ENCODE measurements at places on chromosomes 1 and 21.

GRCh38 chr1:51519865-51520699 is 1.0 kb upstream of the EPS15 start:
- DNase-seq = no peak

DNA sequence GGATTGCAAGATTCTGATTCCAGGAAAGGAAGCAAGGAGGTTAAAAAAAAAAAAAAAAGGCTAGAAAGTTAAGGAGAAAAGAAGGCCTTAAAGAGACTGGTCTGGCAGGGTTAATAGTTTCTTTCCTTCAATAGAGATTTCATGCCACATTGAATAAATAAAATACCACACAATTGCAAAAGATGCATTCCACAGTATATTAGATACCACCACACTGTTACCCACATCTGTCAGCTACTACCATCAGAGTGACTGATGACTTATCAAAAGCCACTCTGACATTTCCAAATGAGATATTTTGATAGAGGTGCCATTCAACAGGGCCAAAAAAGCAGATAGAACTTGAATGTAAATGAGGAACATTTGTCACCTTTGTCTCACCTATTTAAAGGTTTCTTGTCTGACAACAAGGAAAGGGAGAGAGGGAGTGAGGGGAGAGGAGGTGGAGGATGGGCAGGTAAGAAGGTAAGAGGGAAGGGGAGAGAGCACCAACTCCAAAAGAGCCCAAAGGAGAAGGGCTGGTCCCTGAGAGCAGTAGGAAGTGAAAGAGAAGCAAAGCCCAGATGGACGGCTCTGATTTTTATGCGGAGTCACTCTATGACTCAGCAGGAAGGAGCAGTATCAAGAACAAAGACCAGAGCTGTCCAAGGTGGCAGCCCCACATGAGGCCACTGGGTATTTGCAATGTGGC is 38.3 kb downstream of the LRRN2 start:
- peak; percentile 3 for DNase-seq

GRCh38 chr1:224433041-224433691 is 1.4 kb downstream of the WDR26 start:
- no peak for DNase-seq

- DNase-seq = no peak
These were observed 180.3 kb upstream of the C8B start for GRCh38 chr1:57146100-57146499.

- DNase-seq = no peak
These were observed 8.4 kb upstream of the IVNS1ABP start for GRCh38 chr1:185325413-185325812.

- no peak for DNase-seq
These were observed 24.9 kb upstream of the ATF3 start for GRCh38 chr1:212583643-212584042.

- no peak for DNase-seq
These were observed 7.0 kb upstream of the GPR88 start for GRCh38 chr1:100530880-100531487.

DNA sequence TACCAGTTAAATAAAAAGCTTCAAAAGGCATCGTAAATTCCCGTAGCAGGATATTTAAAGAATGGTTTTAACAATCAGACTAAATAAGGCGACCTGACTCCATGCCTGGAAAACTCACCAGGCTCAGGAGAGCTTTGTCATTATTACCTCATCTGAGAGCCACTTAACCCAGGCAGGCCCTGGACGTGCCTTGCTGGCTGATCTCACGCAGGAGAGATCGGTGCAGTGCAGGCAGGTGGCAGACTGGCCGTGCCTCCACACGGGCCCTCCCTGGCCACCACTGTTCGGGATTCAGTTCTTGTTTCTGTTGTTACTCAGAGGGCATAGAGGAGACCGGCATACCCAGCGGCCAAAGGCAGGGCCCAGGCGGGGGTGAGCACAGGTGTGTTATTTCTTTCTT is 6.4 kb downstream of the MT1HL1 start:
- DNase-seq = no peak

DNA sequence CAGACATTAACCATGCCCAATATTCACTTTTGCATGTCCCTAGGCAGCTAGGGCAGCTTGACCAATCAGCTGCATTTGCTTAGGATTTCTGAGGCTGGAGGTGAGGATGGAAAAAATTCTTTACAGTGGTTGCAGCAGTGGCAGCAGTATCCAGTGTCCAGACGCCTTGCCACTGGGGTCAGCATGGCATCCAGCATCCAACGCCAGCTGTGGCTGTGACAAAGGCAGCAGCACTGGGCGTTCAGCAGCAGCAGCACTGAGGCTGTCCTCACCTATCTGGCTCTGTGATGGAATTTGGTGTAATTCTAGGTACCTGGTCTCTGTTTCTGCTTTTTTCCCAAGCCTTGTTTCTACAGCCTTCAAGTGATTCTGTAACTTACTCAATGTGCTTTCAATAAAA is 15.5 kb downstream of the RHBDL2 start:
- DNase-seq = no peak

- DNase-seq = no peak
These were observed 40.0 kb downstream of the CDCP2 start for GRCh38 chr1:54112705-54113368.

GRCh38 chr1:216330262-216330661 is 93.0 kb downstream of the USH2A start:
- no peak for DNase-seq

DNA sequence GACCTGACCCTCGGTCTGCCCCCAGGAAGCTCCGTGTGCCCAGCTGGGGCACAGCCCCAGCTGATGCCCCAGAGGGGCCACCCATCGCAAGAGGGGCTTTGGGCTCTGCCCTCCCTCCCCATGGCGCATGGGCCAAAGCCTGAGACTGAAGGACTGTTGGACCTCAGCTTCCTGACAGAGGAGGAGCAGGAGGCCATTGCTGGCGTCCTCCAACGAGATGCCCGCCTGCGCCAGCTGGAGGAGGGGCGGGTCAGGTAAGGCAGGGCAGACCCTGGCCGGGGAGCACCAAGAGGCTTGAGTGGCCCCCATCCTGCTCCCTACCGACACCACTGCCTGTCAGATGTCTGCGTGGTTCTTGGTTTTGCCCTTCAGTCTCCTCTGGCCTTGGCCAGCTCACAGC is 3.5 kb downstream of the SYTL1 start:
- no peak for DNase-seq

DNA sequence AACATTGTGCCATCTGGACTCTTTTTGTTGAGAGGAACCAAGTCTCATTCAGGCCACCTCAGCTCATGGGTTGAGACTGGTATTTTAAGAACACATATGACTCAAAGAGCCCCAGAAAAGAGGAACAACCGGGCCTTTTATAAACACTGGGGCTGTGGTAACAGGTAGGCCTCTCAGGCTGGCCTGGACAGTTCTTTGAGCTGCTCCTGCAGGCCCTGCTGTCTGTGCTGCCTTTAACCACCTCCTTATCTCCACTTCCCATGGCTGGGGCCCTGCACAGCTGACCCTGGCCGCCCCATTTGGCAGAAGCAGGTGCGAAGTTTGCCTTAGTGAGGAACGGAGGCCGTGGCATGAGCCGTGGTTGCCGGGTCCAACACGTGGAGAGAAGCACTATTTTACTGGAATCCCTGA is 163.3 kb downstream of the RHOU start:
- DNase-seq = no peak

GRCh38 chr21:34598931-34599400 is 15.9 kb downstream of the RCAN1 start:
- no peak for DNase-seq

DNA sequence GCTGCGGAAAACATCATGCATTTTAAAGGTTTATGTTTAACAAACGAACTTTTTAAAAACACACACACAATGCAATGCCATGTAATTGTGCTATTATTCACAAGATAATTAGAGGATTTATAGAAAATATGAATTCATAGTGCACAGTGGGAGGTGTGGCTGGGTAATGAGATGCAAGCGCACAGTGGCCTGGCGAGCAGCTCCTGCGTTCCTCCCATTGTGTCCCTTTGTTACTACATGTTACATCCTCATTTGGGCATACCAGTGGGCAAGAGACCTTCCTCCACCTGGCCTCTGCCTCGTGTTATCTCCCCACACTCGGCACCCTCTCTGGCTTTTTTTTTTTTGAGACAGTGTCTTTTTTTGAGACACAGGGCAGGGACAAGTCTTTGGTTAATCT is 30.0 kb upstream of the TENT5B start:
- DNase-seq = no peak

DNA sequence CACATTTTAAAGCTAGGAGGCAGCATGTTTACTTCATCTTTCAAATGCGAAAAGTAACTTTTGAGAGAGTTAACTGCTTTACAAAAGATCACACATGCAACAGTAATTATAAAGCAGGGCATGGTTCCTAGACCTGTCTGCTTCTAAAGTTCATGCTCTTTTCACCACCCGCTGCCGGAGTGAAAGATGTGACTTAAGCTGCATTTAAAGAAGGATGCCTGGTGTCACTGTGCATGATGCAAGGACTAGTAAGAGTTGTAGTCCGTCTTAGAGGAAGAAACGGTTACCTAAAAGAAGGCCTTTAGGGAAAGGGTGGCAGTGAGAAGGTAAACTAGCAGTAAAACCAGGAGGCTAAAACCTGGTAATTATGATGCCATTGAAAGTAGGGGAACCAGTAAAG is 1689.1 kb downstream of the KCNT2 start:
- no peak for DNase-seq

- no peak for DNase-seq
These were observed 9.0 kb downstream of the EPHX4 start for GRCh38 chr1:92038695-92039346.

GRCh38 chr1:189336115-189337100 is 1141.3 kb downstream of the BRINP3 start:
- DNase-seq = no peak

DNA sequence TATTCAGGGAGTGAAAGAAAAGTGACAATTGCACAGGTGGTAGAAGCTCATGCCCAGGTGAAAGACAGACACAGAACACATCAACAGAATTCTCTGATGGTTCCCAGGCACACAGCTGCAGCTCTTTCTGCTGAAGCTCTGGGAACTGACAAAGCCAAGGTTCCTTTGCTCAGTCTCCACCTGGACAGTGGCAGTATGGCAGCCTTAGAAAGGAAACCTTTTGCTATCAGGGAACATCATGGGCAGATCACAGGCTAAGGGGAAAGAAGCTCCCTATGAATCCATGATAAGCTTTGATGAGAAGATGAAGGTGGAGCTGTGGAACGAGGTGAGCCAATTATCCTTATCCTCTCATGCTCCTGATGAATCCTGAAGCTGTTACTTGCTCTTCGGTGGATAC is 1.2 kb downstream of the SPRR2B start:
- no peak for DNase-seq

GRCh38 chr1:235151033-235151432 is 10.0 kb downstream of the RBM34 start:
- DNase-seq = no peak

DNA sequence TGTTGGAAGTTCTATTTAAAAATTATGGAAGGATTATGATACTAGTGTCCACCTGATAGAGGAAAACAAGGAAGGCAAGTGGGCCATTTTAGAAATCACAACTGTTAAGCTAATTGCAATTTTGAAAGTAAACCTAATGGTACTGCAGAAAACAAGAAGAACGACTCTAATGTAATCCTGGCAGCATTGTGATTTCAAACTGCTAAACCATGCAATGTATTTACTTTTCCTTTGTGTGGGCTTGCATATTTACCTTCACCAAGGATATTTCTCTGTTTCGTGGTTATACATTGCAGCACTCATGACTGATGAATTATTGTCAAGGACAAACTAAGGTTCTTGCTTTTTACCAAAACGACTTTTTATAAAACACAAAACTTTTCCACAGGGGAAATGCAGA is 88.1 kb downstream of the TM2D1 start:
- no peak for DNase-seq

- no peak for DNase-seq
These were observed 6.2 kb upstream of the C1orf74 start for GRCh38 chr1:209790286-209791193.

DNA sequence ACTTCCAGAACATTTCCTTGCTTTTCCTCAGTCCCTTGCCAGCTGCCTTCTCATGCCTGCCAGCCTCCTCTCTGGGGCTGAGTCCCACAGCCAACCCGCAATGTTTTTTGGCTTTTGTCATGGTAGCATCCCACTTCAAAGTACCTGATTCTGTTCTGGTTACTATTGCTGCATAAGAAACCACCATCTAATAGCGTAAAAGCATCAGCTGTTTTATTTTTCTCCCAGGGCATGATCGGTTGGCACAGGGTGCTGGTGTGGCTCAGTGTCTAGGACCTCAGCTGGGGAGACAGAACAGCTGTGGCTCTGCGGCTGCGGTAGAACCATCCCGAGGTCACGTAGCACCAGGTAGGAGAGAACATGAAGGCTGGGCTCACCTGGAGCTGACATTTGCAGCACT is 8.9 kb upstream of the PRMT2 start:
- DNase-seq = no peak

- DNase-seq = no peak
These were observed 973.1 kb upstream of the ADGRL2 start for GRCh38 chr1:80827666-80828065.

DNA sequence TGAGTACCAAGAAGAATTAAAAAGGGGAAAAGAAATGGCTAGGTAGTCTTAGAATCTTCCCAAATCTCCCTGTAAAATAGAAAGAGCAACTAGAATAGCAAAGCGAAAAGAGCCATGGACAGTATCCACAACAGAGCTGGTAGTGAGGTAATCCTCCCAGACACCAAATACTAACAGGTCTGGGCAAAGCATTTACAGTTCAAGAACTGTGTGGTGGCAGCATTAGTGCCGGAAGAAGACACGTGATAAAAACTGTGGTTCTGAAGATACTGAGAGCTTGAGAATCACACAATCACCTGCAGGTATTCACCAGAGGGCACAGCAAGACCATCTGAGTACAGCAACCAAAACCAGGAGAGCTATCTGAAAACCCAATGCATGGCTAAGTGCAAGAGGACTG is 31.8 kb upstream of the OLIG2 start:
- DNase-seq = no peak

GRCh38 chr21:34881839-34882371 is 167.2 kb downstream of the RUNX1 start:
- DNase-seq = no peak

DNA sequence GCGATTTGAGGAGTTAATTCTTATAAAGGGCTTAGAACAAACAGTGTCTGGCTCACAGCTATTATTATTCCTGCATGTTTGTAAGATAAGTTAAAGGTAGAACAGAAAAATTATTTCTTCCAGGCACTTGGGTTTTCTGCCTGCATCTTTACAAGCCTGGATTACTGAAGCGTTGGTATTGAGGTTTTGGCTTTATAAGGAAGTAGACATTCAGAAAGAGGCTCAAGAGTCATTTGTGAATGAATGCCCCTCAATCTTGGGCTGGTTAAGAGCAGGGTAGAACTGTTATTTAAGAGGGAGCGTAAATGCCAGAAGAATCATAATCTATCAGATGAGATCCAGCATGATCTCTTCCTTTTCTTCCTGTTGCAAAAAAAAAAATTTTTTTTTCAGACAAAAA is 77.3 kb upstream of the ARID1A start:
- no peak for DNase-seq

- DNase-seq = no peak
These were observed 285.6 kb upstream of the ST6GALNAC5 start for GRCh38 chr1:76581712-76582111.

- DNase-seq = peak; percentile 64
These were observed 11.7 kb upstream of the FCMR start for GRCh38 chr1:206933333-206933945.

- DNase-seq = no peak
These were observed 344.5 kb downstream of the SMYD3 start for GRCh38 chr1:246162560-246162959.

GRCh38 chr1:36086529-36087232 is 2.0 kb upstream of the ADPRS start:
- no peak for DNase-seq

- DNase-seq = no peak
These were observed 65.6 kb upstream of the ETS2 start for GRCh38 chr21:38740090-38740489.

GRCh38 chr1:154751690-154752089 is 118.4 kb downstream of the KCNN3 start:
- peak; percentile 28 for DNase-seq
